ENCODE measurements at places on chromosomes 4 and X. TPM values are rescaled to one million over a fixed set of nuclear protein-coding genes. Genes with fewer than 3 reads are reported as not detected.

Gene CASK
- 55.7 TPM for polyA plus RNA-seq

Gene POLN
- 2.8 TPM for polyA plus RNA-seq

Gene RGS12
- polyA plus RNA-seq, result 36.2 TPM

Gene DMRTC1B
- polyA plus RNA-seq, result 3.8 TPM

Gene TCEAL2
- 20.8 TPM for polyA plus RNA-seq

Gene PAGE5
- polyA plus RNA-seq, result not detected

Gene STATH
- polyA plus RNA-seq, result 0.36 TPM

Gene PCDH10
- 5.4 TPM for polyA plus RNA-seq

Gene OSTC
- 260 TPM for polyA plus RNA-seq

Gene SLC4A4
- 70.0 TPM for polyA plus RNA-seq

Gene MEPE
- polyA plus RNA-seq, result not detected

GRCh38 chrX:1075741-1076140, 136.7 kb downstream of the CRLF2 start:
- no peak for DNase-seq

DNA sequence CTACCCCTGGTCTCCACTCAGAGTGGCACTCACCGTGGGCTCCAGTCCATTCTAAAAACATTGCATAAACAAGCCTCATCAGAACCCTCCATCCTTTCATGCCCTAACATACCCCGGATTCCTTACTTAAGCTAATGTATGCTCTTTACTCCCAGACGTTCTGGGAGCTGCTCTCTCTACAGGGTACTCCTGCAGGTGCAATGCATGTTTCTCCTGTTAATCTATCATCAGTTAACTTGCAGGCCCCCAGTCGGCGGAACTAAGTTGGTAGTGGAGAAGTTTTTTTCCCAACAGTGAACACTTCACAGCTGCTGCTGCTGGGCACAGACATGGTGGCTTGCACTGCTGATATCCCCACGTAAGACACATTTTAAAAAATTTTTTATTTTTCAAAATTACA, 161.6 kb upstream of the FAT1 start:
- DNase-seq, result no peak

GRCh38 chrX:118554511-118554910, 58.9 kb downstream of the DOCK11 start:
- no peak for DNase-seq

DNA sequence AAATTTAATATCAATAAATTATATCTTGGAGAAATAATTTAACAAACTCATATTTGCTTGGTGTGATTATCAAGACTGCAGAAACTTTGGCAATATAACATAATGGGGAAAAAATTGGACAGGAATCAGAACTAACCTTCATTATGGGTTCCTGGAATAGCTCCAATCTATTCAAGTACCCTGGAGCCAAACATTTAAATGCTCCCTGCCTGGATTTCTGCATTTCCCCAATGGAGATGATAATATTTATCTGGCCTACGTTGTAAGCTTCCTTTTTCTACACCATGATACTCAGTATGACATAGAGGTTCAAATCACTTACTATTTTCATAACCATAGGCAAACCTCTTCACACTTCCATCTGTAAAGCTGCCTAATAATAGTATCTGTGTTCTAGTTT, 326.8 kb downstream of the TRIML1 start:
- DNase-seq, result no peak

GRCh38 chr4:172308078-172308477, 494.9 kb downstream of the GALNTL6 start:
- no peak for DNase-seq

DNA sequence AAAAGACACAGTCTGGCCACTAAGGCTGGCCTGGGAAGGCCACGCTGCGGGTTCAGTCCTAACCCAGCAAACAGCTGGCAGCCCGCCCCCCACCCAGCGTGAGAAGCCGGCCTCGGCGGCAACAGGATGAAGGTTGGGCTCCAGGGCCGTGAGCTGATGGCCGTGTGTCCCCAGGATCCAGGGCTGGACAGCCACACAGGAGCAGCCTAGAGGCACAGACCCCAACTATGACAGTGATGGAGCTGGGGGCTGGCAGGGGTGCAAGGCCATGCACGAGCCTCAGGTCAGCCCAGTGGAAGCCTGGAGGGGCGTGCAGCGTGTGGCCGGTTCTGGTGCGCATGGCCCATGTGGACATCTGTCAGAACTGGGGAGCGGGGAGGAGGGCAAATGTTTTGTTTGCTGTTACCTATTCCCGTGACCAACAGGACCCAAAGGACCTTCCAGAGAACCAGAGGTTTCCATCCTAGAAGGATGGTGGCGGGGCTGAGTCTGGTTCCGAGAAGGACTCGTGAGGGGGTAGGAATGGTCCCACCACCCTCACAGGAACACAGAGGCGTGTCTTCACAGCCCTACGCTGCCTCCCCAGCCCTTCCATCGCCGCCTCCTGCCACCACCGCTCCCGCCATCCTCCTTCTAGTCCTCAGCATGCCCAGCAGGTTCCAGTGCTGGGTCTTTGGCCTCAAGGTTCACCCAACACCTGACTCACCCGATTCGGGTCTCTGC, 46.5 kb downstream of the ZFYVE28 start:
- no peak for DNase-seq

DNA sequence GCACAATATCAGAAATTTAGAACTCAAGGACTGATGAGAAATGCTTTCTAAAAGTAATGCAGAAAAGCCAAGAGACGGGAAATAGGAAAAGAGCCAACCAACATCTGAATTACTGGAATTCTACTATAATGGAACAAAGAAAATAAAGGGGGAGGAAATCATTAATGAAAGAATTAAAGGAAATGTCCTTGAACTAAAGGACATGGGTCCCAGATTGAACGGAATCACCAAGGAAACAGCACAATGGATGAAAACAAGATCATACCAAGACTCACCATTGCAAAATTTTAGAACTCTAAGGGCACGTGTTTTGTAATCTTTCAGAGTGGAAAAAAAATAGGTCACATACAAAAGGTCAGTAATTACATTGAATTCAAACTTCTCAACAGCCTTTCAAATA, 35.9 kb downstream of the HPGDS start:
- no peak for DNase-seq

DNA sequence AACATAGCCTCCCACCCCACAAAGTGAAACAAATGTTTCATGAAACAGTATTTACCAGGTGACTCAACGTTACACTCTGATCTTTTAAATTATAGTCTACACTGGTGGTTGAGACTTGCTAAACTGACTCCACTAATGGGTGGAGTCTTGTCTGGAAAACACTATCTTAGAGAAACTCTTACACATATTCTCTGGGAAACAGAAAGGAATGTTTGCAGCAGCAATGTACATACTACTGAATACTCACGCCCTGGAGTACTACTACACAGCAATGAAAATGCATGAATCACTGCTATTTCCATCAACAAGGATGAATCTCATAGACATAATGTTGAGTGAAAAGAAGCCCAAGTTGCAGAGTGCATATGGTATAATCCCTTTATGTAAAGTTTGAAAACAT, 208.5 kb upstream of the IGFBP7 start:
- DNase-seq, result no peak

GRCh38 chr4:100317032-100317864, 127.0 kb upstream of the DDIT4L start:
- no peak for DNase-seq

- DNase-seq, result no peak
These were observed 43.1 kb upstream of the MTM1 start for GRCh38 chrX:150525061-150525919.

GRCh38 chr4:152331042-152331441, 204.8 kb downstream of the FBXW7 start:
- no peak for DNase-seq

DNA sequence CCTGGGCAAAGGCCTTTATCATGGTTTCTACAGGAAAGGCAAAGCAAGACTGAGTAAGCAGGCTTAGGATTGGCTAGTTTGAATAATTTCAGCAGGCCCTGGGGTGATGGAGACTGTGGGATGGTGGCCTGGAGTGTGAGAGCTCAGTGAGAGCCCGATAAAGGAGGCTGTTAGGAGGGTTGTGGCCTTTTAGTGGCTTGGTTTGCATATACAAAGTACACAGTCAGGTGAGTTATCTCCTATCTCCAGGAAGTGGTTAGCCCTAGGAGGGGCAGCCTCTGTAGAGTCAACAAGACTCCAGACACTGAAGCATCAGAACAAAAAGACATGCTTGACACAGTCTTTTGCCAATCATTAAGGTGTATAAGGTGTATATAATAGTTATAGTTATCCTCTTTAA, 157.2 kb downstream of the CFAP299 start:
- DNase-seq, result no peak

DNA sequence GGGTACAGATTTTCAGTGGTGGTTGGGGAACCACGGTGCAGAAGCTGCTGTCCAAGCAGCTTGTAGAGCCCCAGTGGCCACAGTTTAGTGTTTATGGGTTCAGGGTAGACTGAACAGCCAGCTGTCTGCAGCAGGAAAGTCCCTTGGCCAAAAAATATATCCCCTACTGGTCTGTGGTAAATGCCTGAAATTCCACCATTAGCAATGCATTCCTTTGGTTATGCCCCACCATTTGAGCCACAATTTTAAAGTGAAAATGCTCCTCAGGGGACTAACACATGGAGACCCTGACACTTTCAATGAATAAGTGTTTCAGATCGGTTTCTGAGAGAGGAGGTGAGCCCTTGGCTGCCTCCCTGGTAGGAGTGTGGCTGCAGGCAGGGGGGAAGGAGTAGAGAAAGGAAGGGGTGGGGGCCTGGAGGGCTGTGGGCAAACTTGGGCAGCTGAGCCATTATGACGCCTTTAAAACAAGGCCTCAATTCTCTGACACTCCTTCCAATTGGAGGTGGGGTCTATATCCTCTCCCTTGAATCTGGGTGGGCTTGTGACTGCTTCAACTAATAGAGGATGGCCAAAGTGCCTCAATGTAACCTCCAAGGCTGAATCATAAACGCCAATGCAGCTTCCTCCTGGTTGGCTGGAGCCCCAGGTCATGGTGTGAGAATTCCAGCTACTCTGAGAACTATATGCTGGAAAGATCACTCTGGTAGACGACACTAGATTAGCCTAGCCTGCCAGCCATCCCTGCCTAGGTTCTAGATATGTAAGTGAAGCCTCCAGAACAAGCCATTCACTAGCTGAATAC, 75.8 kb upstream of the ATP6AP2 start:
- no peak for DNase-seq

GRCh38 chr4:100130964-100131363, 59.3 kb downstream of the DDIT4L start:
- no peak for DNase-seq

GRCh38 chr4:6200011-6200921, at the start of gene JAKMIP1:
Gene JAKMIP1, minus strand, starts transcription at chr4:6200549. Its CDS starts 87,699 bp downstream, at chr4:6112850.
- no peak for DNase-seq

DNA sequence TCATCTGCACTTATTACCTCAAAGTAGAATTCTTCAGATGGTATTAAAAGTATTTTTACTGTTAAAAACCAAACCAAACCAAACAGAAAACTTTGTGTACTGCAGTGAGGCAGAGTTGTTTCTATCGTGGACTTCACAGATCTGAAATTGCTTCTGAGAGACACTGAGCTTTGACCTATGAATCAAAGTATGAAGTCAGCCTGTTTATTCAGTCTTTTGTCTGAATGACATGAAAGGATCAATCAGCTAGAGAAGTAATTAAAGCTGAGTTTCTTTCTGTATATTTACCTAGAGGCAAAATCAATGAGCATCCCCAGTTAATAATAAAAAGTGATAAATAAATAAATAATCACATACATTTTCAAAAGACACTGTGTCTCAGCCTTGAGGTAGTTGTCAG, 2121.0 kb downstream of the PCDH7 start:
- DNase-seq, result no peak

DNA sequence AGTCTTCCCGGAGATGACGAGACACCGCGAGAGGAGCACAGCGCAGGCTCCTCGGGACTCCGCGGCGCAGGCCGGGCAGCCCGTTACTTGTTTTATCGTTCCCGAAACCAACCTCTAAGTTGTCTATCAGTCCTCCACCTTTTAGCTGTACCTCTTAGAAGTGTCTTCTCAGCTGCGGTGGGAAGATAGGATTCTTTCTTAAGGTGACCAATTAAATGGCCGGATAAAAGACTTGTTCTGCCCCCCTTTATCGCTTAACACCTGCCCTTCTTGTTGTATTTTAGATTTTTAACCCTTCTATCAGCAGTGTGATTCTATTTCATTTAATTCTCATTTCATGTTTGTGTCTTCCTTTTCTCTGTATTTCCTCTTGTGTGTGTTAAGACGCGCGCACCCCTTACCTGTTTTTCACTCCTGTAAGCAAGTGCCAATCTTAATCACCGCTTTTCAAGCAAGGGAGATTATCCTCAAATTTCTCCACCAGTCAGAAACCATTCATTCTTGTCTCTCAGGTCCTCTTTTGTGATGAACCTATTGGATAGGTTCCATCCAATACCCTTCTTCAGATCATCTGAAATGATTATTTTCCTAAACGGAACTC, at the start of gene SLC9B2:
Gene SLC9B2 (minus strand): TSS at position 15 of the 601 bp plus-strand sequence. CDS start 9,211 bp downstream, outside the sequence.
- DNase-seq, result peak; percentile 15

- DNase-seq, result no peak
These were observed 487.6 kb upstream of the BOD1L1 start for GRCh38 chr4:14115106-14115505.

GRCh38 chr4:53532521-53532920, 58.8 kb downstream of the LNX1 start:
- no peak for DNase-seq

- no peak for DNase-seq
These were observed 921.8 kb upstream of the PCDH10 start for GRCh38 chr4:132227151-132227856.

- no peak for DNase-seq
These were observed 22.8 kb upstream of the FGF2 start for GRCh38 chr4:122803788-122804208.

- no peak for DNase-seq
These were observed 241.4 kb upstream of the PGRMC2 start for GRCh38 chr4:128528793-128529553.

- DNase-seq, result no peak
These were observed 499.3 kb upstream of the CT83 start for GRCh38 chrX:116961872-116962582.

GRCh38 chr4:126748736-126749135, 884.0 kb upstream of the INTU start:
- no peak for DNase-seq

- no peak for DNase-seq
These were observed 2.8 kb downstream of the AMELX start for GRCh38 chrX:11296051-11296450.

DNA sequence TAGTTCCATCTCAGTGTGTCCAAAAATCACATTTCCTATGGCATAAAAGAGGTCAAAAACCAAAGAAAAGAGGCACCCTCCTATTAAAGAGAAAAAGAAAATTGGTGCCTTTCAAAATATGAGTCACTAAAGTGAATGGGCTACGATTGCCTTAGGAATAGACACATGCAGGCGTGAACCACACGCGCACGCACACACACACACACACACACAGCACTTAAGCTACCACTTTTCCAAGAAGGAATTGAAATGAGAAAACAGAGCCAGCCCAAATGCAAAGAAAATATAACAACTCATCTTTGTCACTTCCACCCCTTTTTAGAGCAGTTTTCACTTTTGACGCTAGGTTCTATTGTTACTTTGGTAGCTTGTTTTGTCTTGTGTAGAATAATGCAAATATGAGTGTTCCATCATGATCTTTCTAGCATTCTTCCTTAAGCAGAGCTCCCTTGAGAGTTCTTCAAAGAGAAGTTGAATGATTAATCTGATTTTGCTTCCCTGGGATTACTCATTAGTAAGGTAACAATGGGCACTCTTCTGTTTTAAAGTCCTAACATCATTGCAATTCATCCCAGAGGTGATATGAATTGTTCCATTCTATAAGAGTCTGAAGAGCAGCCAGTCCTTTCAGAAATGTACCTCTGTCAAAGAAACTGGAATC, 239.2 kb upstream of the GNPDA2 start:
- DNase-seq, result no peak

GRCh38 chr4:96120206-96120605, 280.3 kb downstream of the PDHA2 start:
- DNase-seq, result no peak
